ENCODE measurements at places on chromosomes 3 and 15.

DNA sequence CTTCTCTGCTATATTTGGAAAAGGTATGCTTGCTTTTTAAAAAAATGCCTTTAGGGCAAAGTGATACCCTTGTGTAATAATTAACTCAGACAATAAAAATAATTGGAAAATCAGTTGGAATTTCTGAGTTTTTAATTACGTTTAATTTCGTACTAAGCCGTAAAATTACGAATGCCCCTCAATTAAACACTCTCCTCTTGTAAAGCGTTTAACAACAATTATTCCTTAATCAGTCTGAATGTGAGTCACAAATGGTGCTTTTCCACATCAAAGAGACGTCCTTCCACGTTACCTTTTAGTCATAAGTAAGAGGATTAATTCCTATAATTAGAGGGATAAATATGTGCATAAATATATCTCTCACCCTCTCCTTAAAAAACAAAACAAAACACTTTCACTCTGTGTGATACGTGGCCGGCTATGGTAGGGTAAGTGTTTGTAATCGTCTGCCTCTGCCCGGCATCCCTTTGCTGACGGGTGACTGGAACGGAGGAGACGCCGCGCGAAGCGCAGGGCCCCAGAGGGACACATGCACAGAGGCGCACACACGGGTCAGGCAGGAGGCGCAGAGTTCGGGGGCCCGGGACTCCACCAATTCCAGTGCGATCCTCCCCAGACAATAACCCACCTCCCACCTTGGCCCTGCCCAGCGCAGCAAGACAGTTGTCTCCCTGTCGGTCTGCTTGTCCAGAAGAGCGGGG, 9.7 kb upstream of the MEIS2 start:
- DNase-seq = no peak

DNA sequence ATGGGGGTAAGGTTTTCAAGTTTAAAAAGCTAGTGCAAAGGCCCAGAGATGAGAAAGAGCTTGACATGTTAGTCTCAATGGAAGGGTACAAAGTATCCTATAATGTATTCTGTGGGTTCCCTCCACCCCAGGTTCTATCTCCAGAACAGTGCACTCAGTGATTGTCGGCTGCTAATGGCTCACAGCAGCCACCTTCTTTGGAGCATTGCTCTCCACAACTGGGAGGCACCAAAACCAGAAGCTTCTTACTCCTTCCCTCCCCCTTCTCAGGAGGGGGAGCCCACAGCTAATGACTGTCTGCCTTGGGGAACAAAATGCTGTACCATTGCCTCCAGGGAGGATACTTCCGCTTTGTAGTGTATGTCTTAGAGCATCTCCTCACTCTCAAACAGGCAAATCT, 439.4 kb upstream of the RBMS3 start:
- no peak for DNase-seq

- no peak for DNase-seq
Observed at GRCh38 chr3:127772827-127773751, 49.2 kb downstream of the MGLL start.

- no peak for DNase-seq
Observed at GRCh38 chr3:21644268-21644667, 106.7 kb downstream of the ZNF385D start.

Data from RKO (cell line).